ENCODE measurements at places on chromosomes 11 and 22.
A peak's percentile ranks its signal among the peaks of the same experiment; 100 is the strongest.

DNA sequence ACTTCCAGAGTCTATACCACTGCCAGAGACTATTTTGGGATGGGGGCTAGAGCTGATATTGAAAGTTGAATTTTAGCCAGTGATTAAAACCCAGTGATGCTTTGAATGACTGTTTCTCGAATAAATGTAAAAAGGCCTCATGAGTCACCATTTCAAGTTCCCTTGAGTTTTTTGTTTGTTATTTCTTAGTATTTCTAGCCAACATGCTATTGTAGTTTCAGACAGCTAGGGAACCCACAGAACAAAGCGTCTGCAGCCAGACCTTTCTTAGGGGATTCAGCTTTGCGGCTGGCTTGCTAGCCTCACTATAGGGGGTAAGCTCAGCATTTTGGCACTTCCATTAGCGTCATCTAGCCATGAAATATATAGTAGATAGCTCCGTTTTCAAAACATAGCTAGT, 66.5 kb downstream of the DBX1 start:
- DNase-seq = no peak

- DNase-seq = no peak
These were observed 15.1 kb downstream of the CTNND1 start for GRCh38 chr11:57776577-57777210.

- DNase-seq = peak; percentile 14
These were observed 340.8 kb upstream of the MTNR1B start for GRCh38 chr11:92628401-92629292.

DNA sequence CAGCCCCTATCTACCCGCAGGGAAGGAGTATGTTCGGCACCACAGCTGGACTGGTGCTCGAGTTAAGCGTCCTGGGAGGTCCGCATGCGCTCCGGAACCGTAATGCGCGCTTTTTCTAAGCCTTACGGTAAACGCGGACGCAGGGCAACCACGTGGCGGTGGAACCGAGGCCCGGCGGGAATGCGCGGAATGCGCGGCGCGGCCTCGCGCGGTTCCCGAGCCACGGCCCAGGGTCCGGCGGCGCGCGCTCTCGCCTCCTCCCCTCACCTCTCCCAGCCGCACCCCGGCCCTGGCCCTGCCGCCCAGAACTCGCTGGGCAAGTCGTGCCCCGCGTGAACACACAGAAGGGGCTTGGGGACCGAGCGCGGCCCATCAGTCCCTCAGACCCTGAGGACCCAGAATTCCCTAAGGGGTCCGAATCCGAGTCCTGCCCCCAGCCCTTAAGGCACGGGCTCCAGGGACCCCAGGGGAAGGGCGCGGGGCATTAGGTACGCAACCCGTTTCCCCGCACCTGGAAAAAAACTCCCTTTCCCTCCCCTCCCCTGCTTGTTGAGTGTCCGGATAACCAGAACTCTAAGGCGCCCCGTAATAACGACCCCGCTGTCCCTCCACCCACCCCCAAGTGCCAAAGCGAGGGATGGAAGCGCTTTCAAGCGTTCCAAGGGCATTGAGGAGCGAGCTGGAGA, 4.3 kb upstream of the CCND1 start:
- DNase-seq = no peak

- no peak for DNase-seq
These were observed 2.6 kb upstream of the PATL1 start for GRCh38 chr11:59671471-59671870.

DNA sequence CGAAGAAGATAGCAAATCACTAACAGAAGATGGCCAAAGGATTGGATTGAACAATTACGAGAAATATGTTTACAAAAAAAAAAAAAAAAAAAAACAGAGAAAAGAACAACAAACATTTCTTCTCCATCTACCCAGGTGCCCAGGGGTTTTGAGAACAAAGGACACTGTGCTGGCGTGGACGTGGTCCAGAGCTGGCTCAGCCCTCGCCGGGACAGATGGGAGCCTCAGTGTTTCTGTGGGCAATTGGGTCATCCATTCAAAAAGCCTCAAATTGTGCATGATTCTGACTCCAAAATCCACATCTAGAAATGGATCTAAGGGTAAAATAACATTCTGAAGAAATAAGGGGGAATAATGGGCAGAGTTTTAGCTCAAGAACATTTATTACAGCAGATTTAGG, 63.1 kb downstream of the DHCR7 start:
- no peak for DNase-seq

DNA sequence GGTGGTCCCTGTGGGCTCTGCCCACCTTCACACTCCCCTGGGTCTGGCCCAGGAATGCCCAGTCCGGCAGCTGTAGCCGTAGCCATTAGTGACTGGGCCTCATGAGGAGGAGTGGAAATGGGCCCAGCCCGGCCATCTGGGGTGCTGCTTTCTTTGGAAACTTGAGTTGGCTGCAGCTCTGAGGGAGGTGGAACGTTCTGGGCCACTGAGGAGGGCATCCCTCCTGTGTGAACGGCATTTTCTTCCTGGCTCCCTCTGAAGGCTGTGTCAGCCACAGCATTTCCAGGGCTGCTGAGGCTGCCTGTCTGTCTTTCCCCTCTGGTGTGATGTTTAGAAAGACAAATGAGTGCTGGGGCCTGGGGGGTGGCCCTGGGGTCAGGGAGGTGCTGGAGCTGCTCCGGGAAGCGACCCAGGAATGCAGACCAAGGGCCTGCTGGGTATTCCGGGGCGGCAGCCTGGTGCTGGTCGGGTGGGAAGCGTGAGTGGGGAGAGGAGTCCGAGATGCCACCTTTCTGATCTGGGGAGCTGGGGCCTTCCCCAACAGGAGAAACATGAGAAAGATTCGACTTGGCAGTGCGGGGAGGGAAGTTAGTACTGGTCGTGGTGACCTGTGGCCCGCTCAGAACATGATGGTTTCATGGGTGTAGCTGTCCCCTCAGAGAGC, 27.1 kb downstream of the PTDSS2 start:
- no peak for DNase-seq

DNA sequence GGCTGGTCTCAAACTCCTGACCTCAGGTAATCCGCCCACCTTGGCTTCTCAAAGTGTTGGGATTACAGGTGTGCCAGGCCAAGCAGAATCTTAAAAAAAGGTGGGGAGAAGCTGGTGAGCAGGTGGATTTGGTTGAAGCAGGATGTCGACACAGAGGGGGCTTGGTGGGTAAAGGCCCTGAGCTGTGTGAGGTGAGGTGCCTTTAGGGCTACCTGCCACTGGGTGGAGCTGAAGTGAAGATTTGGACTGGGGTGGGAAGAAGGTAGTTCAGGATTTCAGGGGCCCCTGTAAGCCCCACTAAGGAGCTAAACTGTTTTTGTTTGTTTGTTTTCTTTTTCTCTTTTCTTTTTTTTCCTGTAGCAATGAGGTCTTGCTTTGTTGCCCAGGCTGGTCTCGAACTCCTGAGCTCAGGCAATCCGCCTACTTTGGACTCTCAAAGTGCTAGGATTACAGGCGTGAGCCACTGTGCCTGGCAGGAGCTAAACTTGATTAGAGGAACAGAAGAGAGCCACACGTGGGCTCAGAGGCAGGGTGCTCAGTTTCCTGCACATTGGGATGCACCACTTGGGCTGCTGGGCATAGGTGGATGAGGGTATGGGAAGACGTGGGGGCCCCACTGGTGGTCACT, 6.0 kb downstream of the P2RX6 start:
- DNase-seq = no peak

- peak; percentile 38 for DNase-seq
These were observed 1.4 kb downstream of the TNNI2 start for GRCh38 chr11:1839924-1840779.

- DNase-seq = no peak
These were observed 228.5 kb upstream of the SESN3 start for GRCh38 chr11:95459291-95460042.

GRCh38 chr11:133541021-133541719, 8.9 kb upstream of the OPCML start:
- DNase-seq = no peak

GRCh38 chr11:112225753-112226061, 521 bp upstream of the PTS start:
- no peak for DNase-seq

- DNase-seq = no peak
These were observed 12.5 kb downstream of the CDPF1 start for GRCh38 chr22:46237453-46238124.

GRCh38 chr11:115276799-115277198, 227.4 kb downstream of the CADM1 start:
- no peak for DNase-seq

DNA sequence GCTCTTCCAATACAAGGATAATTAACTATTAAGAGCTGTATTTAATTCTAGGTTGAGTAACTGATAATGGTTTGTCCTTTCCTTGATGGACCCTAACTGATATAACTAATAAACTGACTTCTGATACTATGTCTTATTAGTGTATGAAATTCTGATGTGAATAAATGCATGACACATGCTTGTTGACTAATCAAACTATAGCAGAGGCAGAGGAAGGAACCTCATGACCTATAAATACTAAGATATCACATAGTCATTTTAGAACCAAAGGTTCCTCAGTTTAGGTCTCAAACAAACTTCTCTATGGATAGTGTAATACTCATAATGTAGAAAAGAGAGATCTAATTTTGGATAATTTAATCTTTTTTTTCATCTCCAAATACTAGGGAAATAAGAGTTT, 4.8 kb upstream of the HBD start:
- DNase-seq = no peak

GRCh38 chr11:68643585-68643984, 40.8 kb upstream of the GAL start:
- DNase-seq = no peak
